ENCODE measurements at places on chromosomes 12 and 14.

- DNase-seq: no peak
Observed at GRCh38 chr12:93234641-93235040, 143.1 kb upstream of the NUDT4 start.

DNA sequence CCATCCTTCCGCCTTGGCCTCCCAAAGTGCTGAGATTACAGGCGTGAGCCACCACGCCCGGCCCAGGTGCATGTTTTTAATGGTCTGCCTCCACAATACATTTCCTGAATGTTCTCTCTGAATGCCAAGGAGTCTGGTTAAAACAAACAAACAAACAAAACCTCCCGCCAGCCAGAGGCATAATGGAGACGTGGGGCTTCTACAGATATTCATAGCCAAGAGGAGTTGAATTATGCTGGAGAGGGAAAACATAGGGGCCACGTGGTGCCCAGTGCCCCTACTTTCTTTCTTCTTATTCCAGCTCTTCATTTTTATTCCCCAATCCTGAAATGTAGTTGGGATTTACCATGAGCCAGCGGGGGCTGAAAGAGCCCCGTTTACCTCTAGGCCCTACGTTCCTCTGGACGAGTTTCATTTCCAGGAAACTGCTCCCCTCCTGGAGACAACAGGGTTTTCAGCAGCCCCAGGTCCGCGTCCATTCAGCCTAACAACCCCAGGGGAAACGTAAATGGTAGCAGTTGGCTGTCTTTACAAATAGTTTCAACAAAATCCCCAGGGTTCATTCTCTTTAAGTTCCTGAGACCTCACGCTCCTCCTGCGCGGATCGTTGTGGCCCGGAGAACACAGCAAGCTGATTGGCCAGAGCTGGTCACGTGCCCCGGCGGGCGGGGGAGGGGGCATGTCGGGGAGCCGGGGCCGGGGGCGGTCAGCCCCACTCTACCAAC lies 108.5 kb upstream of the ESRRB start:
- no peak for DNase-seq

DNA sequence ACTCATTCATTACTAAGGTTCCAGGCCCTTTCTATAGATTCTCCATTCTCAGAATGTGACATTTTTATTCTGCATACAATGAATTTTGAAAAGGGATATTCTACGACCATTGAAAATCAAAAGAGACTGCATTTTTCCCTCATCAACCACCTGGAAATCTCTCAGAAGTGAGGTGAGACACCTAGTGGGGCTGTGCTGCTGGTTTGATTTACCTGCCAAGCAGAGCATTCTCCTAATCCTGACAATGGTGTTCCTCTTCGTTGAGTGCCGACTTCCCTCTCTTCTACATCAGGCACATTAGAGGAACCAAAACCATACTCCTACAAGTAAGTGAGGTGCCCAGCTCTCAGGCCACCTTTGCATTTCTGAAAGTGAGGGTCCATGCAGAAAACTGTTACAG lies 14.9 kb downstream of the CKB start:
- no peak for DNase-seq

GRCh38 chr12:51846911-51847642 lies 1.4 kb downstream of the FIGNL2 start:
- DNase-seq: no peak

- no peak for DNase-seq
Observed at GRCh38 chr12:115074617-115075016, 390.6 kb upstream of the TBX3 start.

DNA sequence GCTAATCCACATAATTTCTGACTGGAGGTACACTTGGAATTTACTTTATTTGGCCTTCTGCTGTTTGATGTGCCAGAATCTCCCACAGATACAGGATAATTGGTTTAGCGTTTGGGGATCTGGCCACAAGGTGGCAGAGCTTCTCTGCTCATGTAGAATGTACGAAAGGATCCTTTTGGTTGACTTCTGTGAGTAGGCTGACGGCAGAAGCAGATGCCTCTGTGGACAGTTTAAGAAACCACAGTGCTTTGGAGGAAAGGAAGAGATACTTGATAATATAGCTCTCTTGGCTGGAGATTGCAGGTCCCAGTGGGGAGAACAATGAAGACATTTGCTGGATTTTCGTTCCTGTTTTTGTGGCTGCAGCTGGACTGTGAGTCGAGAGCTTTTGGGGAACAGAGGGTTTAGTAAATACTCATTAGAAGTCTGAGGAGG lies 75.3 kb upstream of the OR4E1 start:
- no peak for DNase-seq
